ENCODE measurements at places on chromosomes 2 and 18. TPM values are rescaled to one million over a fixed set of nuclear protein-coding genes. Genes with fewer than 3 reads are reported as not detected.

PSTPIP2 gene
- total RNA-seq = 21.9 TPM

CNGA3 gene
- not detected for total RNA-seq

TRIM54 gene
- 0.17 TPM for total RNA-seq

APCDD1 gene
- total RNA-seq = under 0.01 TPM

HTR2B gene
- total RNA-seq = 0.05 TPM

MSTN gene
- total RNA-seq = not detected

VWA3B gene
- total RNA-seq = not detected

- no peak for DNase-seq
Measured at GRCh38 chr2:10914272-10914693, 2.5 kb downstream of the KCNF1 start.

DNA sequence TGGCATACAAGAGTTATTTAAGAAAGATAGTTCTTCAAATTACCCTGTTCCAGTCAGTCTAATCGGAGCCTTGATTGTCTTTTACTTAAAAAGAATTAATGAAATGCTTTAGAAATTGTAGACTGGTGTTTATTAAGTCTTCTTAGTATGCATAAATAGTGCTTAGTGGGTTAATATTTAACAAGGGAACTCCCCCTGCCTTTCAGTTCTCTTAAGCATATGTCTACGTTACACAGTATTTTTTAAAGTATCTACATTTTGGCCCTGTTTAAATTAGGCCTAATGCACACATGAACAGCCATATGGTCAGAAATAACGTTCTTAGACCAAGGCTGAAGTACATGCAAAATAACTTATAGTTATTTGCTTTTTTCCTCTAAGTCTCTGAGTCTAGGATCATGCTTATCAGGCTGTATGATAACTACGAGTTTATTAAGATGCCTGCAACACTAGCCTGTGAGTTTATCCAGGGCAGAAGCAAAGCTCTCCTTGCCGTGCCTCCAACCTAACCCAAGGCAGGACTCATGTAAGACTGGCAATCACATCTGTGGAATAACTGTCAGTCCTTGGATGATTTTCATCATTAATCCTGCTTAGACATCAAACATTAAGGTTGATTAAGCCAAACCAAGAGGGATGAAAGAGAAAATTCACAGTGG, 6.7 kb downstream of the BCL2 start:
- DNase-seq = peak; percentile 81

DNA sequence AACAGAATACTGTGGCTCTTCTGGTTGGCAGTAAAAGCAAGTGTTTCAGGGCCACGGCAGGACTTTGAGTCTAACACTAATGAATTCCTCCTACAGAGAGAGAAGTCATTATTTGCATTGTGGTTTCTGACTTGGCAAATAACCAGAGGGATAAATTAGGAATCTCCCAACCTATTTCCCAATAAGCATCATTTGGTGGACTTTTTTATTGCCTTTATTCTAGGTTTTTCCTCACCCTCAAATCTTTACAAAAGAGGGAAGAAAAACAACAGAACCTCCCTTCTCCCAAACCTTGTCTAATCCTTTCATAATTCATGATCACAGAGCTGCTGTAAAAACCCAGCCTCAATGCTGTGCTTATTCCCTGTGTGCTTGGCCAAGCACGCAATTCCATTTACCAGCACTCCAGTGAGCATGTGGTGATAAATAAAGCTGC, 179.7 kb downstream of the AGPS start:
- peak; percentile 91 for DNase-seq

DNA sequence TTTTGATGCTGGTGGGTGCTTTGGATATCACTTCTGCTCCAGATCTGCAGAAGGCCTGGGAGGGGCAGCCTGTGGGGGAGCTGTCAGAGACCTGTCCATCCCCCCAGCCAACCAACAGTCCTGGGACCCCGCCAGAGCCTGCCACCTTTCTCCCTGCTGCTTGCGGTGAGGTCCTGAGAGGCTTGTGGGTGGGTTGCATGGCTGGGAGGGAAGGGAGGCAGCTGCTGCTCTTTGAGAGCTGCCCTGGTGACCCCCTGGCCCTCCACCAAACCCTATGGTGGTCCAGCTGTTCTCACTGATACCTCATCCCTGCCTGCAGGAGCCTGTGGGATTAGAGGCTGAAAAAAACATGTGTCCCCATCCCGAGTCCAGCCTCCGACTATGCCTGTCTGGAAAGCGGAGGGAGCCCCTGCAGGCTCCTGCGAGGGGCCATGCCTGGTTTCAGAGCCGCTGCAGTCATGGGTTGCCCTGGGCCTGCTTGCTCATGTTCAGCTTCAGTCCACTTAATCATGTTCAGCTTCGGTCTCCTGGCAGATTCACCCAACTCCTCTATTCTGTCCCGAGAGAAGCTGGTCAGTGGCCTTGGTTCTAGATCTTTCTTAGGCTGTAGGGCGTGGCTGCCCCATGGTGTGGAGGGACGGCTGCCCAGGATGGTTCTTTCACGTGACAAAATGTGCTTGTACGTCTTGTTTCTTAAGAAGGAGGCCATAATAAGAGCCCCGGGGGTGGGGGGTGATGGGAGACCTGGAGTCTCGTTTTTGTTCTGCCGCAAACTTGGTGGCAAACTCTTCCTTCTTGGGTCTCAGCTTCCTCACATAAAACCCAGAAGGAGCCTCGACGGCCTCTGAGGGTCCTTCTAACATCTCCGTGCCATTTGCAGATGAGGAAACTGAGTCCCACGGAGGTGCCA, 98.5 kb downstream of the CTIF start:
- no peak for DNase-seq

DNA sequence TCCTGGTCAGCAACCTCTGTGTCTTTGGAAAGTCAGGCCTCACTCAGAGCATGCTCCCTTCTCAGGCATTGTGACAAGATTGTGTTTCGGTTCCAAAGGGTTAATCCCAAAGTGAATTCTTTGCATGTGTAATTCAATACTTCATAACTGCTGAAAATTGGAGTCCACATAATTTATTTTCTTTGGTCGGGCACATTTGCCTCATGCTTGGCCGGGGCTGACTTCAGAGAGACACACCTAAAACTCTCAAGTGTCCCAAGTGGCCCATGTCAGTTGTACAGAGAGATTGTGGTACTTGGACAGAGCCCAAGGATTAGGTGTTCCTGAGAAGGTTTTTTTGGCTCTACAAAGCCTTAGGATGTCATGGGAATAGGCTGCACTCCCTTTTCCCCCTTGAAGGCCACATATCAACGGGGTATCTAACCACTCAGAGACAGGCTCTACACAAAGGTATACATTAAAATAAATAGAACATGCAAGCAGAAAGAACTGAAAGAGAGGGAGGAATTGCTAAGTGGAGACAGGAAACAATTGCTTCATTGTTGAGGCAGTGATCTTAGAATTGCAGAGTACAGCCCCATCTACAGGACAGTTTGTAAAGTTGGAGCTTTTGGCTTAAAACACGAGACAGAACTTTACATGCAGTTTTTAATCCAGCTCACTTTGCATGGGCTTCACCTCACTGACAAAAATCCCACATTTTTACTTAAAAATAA, 1232.3 kb upstream of the ZEB2 start:
- DNase-seq = peak; percentile 85

DNA sequence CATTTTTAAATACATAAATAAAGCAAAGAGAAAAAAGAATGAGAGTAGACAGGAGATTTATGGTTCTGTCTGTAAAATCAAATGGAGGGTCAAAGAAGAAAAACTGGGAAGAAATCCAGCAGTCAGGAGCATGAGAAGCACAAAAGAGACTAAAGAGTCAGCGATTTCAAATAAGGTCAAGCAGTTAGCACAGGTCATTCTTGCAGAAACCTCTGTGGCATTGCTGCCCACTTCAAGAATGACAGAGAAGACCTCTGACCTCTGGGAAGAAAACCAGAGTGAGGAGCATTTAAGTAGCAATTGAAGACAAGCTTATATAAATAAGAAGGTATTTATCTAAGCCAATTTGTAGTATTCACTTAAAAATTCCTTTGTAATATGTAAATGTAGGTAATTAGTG, 172.0 kb upstream of the SPOPL start:
- DNase-seq = peak; percentile 71

- DNase-seq = no peak
Measured at GRCh38 chr2:38744399-38744780, 6.8 kb downstream of the SRSF7 start.

- DNase-seq = peak; percentile 99
Measured at GRCh38 chr2:191927991-191928390, 81.1 kb upstream of the CAVIN2 start.

GRCh38 chr2:126645211-126645618, 10.7 kb upstream of the GYPC start:
- no peak for DNase-seq

DNA sequence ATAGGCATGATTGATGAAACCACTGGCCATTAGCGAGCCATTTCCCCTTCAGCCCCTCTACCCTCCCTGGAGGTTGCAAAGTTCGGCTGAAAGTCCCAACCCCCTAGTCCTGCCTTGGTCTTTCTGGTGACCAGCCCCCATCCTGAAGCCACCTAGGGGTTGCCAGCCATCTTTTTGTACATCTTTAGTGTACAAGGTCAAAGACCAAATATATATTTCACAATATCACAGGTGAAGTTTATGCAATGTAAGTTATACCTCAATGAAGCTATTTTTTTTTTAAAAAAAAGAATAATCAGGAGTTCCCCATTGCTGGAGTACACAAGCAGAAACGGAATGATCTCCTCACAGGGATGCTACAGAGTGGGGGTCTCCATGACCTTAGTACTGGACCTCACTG, 31.3 kb downstream of the OSBPL1A start:
- no peak for DNase-seq

- DNase-seq = peak; percentile 80
Measured at GRCh38 chr18:2961821-2962220, 51.1 kb downstream of the LPIN2 start.

GRCh38 chr18:41618147-41618546, 336.9 kb upstream of the PIK3C3 start:
- DNase-seq = no peak

Measured in renal cortical epithelial cell (primary cell).